A172 (cell line): ENCODE measurements at places on chromosomes 6 and 20. TPM values are rescaled to one million over a fixed set of nuclear protein-coding genes. Genes with fewer than 3 reads are reported as not detected.

Gene SLC25A27
- 0.02 and 2.9 TPM in 2 replicates for total RNA-seq

Gene FUT9
- not detected in 2 replicates for total RNA-seq

DNA sequence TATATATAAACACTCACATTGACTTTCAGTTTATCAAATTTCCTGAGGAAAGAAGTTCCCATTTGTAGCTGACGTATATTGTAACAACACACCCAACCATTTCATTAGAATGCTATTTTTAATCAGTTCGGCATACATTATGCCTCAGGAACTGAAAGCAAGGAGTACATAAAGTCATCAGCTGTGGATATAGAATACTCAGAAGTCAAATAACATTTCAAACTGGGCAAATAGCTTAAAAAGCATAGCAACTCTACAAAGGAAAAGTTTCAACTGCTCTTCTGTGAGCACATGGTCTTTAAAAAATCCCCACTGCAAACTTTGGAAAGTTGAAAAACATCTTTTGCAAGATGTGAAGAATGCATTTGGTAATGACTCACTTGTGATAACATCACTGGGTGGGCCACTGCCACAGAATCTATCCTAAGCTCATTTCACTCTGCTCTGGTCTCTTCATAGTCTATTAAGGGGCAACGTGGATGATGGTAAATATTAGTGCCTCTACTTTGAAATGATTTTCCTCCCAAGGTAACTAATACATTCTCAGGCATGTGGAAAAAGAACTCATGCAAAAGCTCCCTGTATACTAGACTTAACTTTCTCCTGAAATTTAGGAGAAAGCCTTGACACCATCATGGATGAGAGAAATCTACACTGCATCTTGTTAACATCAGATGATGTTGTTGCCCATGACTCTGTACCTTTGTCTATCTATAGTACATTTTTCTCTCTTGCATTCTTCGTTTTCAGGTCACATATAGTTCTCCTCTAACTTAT is 49.2 kb downstream of the FYN start:
- peak; percentile 54 for DNase-seq

DNA sequence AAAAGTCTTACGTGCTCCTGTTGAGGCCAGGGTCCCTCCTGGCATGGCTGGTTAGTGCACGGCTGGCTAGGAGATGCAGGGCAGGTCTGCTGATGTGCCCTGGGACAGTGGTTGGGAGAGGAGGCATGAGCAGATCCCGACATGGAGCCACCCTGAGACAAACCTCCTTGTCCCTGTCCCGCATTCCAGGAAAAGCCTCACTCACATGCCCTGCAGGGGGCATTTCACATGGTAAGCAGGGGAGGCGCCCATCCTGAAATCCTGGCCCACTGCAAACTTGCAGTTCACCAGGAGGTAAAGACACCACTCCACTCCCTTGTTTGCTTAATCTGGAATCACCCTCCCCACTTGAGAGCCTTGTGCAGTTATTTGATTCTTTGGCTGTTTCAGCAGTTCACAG is 116.7 kb upstream of the SLC24A3 start:
- no peak for DNase-seq

GRCh38 chr20:12554426-12554825 is 454.3 kb upstream of the SPTLC3 start:
- no peak for DNase-seq

DNA sequence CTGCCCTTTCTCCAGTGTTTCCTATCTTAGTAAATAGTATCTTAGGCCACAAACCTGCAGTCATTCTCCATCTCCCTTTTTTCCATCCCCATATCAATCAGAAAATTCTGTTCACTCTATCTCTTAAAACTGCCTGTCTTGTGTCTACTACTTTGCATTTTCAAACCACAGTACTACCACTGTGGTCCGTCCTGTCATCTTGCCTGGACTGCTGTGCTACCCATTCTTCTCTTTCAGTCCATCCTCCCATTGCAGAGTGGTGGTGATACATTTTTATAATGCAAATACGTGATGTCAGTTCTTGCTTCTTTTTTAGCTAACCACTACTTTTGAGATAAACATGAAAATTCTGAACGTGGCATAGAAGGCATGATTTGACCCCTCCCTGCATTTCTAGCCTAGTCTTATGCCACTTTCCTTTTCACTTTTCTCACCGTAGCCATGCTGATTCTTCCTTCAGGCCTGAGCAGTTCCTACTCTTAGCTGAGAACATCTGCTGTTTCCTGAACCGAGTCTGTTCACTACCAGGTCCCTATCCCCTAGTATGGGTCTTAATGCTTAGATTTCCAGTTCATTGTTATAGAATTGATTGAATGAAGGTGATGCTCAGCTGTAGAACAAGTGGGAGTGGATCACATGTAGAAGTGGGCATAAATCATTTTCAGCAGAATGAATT is 13.8 kb downstream of the TBPL1 start:
- no peak for DNase-seq
